Stimulated activated CD8-positive, alpha-beta memory T cell treated with anti-CD3 and anti-CD28 coated beads, Interleukin-2, amount 100 ng/mL, for 48 hours (primary cell): ENCODE measurements at places on chromosomes 11 and 22.
A peak's percentile ranks its signal among the peaks of the same experiment; 100 is the strongest.

GRCh38 chr22:49852898-49853894, at the start of gene ZBED4:
Gene ZBED4, plus strand, starts transcription at chr22:49853844. Its CDS starts 29,819 bp downstream, at chr22:49883663.
- DNase-seq: peak; percentile 98

DNA sequence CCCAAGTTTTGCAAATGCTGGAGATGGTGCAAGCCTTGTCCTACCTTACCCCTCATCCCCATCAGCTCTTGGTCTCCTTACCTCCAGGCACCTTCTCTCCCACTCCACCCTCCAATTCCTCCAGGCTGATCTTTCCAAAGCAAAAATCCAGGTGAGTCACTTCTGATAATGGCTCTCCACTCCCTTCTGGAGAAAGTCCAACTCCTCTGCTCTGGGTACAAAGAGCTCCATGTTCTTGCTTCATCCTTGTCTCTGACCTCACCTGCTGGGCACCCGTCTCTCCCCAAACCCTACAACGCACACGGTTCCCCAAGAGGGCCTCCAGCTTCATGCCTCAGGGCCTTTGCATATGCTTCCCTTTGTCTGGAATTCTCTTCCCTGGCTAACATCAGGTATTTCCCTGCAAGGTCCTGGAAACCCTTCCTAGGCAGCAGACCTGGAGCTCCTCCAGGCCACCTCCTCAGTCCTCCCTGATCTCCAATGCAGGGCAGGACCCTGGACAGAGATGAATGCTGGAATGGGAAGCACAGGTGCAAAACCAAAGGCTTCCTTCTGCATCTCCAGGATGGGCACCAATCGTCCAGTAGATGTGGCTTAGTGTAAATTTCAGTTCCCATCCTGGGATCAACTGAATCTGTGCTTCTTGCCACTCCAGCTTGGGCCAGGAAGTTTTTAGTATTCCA, 22.7 kb downstream of the IFT27 start:
- DNase-seq: no peak

DNA sequence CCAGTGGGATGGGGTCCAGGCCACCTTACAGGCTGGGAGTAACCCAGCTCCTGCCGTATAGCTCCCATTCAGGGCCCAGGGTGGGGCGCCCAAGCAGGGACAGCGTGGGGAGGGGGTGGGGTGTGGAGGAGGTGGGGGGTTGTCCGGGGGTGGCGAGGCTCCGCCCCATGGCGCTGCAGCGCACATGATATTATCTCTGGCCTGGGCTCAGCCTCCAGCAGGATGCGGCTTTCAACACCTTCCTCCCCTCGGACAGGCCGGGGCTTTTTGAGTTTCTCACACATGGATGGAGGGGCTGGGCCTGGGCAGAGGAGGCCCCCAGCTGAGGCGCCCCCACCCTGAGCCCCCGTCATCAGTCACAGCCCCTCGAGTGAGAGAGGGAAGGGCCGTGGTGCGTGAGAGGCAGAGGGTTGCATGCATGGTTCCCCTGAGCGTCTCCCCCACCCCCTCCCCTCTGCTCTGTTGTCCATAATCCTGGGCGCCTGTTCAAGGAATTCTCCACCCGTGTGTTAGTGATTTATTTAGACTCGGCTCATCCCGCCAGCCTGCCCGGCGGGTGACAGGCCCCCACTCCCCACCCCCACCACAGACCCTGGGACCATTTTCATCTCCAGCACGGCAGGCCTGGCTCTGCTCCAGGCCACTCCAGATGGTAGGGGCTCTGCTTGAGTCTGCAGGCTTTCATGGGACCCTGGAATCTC, 44.9 kb downstream of the WNT11 start:
- no peak for DNase-seq

DNA sequence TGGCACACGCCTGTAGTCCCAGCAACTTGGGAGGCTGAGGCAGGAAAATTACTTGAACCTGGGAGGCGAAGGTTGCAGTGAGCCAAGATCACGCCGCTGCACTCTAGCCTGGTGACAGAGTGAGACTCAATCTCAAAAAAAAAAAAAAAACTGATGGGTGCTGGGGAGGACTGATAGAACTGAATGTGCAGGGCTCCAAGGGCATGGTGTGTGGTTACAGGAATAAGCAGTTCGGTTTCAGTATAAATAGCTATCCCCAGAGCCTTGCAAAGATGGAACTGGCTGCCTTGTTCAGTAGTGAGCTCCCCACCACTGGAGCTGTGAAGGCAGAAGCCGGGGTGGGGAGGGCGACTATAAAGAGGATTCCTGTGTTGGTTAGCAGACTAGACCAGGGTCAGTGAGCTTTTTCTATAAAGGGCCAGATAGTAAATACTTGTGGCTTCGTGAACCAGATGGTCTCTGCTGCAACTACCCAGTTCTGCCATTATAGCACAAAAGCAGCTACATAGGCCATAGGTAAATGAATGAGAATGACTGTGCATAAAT, 5.9 kb downstream of the TOM1 start:
- DNase-seq: no peak

- DNase-seq: no peak
Measured at GRCh38 chr11:71181566-71181965, 70.8 kb downstream of the SHANK2 start.

DNA sequence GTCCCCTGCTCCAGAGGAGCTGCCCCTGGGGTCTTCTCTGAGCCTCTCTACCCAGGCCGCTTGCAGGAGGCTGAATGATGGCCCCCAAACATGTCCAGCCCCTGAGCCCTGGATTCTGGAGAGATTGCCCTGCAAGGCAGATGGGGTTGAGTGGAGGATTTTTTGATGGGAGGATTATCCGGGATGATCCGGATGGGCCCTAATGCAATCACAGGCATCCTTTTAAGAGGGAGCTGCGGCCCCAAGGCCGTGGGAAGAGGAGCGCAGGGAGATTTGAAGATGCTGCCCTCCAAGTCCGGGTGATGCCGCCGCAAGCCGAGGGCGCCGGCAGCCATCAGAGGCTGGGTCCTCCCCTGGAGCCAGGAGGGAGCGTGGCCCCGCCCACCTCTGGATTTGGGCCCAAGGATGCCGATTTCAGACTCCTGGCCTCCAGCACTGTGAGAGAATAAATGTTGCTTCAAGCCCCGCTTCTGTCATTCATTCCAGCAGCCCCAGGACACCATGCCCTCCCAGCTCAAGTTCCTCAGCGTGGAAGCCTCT, 66.0 kb downstream of the WNT7B start:
- no peak for DNase-seq
